ENCODE measurements at places on chromosomes 12 and 14.
A peak's percentile ranks its signal among the peaks of the same experiment; 100 is the strongest.

- DNase-seq: no peak
Observed at GRCh38 chr12:85441741-85442140, 161.7 kb downstream of the ALX1 start.

- DNase-seq: no peak
Observed at GRCh38 chr12:12896260-12896659, 4.9 kb downstream of the GPRC5A start.

DNA sequence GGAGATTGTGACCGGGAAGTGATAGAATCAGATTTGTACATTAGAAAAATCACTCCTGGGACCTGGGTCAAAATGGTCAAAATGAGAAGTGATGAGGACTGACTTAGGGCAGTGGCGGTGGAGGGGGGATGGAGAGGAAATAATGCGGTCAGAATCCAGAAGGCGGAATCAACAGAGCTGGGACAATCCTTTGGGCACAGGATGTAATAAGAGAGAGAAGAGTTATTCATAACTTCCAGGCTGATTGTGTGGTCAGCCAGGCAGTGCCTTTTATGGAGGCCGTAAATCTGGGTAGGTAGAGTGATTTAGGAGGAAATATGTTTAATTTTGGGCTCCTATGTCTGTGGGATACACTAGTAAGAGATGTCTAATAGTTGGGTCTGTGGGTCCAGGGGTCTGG is 21.6 kb downstream of the FBXL14 start:
- no peak for DNase-seq

GRCh38 chr12:44286821-44287505 is 451.1 kb downstream of the TMEM117 start:
- no peak for DNase-seq

GRCh38 chr14:90573385-90574105 is 176.7 kb downstream of the CALM1 start:
- DNase-seq: no peak

DNA sequence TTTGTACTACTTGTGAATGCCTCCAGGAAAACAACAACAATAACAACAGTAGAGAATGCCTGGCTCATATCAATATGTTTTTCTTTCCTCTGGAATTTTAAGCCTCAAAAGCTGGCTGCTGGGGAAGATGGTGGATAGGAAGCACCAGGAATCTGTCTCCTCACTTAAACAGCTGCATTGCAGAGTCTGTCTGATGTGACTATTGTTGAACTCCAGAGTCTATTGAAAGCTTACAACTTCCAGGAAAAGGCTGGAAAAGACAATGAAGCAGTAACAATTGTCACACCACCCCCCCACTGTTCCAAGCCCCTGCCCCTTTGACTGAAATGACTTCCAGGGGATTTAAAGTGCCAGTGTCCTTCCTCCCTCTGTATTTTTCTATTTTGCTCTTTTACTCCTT is 309.7 kb downstream of the BMP4 start:
- DNase-seq: no peak

DNA sequence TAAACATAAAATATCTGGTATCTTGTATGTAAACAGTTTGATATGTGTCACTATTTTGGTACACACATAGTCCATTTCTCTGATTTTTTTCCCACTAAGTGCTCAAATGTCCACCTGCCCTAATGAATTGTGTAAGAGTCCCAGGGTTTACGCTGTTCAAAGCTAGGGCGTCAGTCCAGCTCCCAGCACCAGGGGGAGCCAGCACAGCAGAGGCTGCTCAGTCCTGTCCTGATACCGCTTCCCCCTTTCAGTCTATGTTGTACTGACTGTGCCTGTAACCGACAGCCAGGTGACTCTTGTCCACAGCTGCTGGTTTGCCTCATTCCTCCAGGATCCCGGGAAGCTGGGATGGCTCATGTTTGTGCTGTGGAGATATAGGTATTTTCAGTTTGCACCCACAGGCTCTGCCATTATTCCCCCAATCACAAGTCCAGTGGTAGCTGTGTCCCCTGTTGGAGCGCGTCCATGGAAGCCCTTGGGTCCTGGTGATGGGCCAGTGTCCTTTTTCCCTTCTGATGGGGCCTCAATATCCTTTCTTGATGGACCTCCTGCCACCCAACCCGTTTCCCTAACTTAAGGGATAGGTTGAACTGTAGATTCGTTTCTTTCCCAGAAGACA is 242.0 kb downstream of the NEDD1 start:
- peak; percentile 14 for DNase-seq

- no peak for DNase-seq
Observed at GRCh38 chr14:47626151-47627035, 49.0 kb downstream of the MDGA2 start.

- no peak for DNase-seq
Observed at GRCh38 chr12:117064596-117064995, 34.6 kb downstream of the TESC start.

- DNase-seq: peak; percentile 31
Observed at GRCh38 chr12:14960548-14961465, 594 bp downstream of the ARHGDIB start.

DNA sequence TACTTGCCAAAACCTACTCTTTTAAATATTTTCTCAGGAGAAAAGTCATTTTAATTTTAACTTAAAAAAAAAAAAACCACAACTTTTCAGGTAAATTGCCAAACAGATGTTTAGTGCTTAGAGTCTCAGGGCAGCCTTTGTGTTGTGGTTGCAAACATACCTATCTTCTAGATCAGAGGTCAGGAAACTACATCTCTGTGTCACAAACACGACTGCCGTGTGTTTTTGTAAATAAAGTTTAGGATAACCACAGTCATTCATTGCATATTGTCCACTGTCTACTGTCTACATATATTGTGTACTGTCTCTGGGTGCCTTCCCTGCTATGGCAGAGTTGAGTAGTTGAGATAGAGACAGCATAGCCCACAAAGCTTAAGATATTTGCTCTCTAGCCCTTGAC is 48.9 kb downstream of the DYRK2 start:
- DNase-seq: no peak

- no peak for DNase-seq
Observed at GRCh38 chr14:75615200-75615599, 36.8 kb downstream of the FLVCR2 start.

- DNase-seq: no peak
Observed at GRCh38 chr14:52155651-52156213, 86.9 kb upstream of the NID2 start.

DNA sequence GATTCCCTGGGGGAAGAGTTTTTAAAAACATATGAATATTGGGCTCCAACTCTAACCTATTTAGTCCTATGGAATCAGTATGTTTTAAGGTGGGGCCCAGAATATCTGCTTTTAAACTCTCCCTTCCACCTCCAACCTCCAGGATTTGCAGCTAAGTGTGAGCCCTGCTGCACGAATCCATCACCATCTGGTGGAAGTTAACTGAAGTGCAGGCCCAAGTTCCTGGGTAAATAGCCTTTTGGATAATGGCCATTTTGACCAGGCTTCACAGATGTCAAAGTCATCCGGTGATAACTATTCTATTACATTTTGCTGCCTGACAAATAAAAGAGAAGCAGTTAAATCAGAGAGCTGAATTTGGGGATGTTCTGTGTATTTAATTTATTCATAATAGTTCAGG is 58.1 kb upstream of the RMST start:
- no peak for DNase-seq

DNA sequence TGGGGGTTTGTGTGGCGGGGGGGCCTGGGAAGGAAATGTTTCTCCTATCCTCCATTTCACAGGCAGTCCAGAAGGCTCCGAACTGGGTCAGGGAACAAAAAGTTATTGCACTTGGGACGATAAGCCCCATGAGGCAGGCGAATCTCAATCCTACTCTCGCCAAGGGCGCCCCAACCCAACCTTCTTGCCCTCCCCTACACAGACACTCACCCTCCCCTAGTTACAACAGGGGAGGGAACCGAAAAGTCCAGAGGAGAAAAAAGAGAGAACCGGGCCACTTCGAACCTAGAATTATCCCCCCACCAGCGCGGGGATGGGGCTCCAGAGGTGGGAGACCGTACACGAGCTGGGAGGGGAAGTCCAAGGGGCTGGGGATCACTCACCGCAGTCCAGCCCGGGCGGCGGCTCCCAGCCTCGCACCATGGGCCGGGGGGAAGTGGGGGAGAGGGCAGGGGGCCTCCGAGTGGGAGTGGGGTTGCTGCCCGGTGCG is 357 bp downstream of the HOMEZ start:
- DNase-seq: no peak

GRCh38 chr12:41418586-41418985 is 230.5 kb downstream of the PDZRN4 start:
- no peak for DNase-seq

GRCh38 chr12:106082216-106083175 is 56.3 kb downstream of the NUAK1 start:
- DNase-seq: no peak

DNA sequence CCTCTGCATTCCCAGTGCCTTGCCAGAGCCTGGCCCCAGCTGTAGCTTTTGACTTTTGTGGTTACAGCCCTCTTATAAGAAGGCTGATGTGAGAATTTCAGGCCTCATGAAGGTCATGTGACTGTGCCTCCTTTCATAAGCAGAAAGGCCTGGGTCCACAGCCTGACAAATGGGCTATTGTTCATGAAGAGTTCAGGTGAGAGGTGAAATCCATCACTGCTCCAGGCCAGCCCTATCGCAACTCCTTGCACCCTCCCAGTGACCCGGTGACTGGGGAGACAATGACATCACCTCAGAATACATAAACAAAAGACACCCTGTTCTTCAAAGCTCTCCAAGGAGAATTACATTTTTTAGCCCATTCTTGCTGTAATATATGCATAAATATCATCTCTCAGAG is 321.5 kb downstream of the PCNX1 start:
- no peak for DNase-seq

DNA sequence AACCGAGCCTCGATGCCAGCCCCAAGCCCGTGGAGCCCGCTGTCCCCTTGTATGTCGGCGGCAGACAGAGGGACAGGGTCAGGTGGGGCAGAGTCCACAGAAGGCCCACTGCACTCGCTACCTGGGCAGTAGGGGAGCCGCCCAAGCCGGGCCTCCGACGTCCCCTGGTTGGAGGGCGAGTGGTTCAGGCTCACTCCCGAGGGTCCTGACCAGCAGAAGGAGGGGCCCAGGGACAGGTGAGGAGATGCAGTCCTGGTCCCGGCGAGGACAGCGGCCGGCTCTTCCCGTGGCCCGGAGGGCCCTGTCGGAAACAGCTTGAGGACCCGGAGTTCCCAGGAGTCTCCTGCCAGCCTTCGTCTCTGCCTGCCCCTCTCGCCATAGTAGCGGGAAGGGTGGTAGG is 216.7 kb upstream of the SFSWAP start:
- no peak for DNase-seq

- DNase-seq: no peak
Observed at GRCh38 chr12:117742721-117743120, 226.1 kb downstream of the KSR2 start.

GRCh38 chr14:105337966-105338741 is 23.6 kb downstream of the PACS2 start:
- no peak for DNase-seq

GRCh38 chr12:44628180-44628579 is 247.9 kb downstream of the NELL2 start:
- DNase-seq: no peak

DNA sequence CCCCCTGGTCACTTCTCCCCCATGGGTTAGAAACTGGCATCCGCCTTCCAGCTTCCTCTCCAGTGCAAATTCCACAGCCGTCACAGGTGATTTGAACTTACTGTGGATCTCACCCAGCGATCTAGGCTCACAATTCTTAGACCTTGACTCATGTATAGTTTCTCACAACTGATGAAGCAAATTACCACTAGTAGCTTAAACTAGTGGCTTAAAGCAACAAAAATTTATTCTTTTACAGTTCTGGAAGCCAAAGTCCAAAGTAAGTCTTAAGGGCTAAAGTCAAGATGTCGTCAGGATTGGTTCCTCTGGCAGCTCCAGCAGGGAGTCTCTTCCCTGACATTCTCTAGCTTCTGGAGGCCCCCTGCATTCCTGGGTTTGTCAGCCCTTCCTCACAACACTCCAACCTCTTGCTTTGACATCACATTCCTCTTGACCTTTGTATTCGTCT is 117.4 kb downstream of the KTN1 start:
- DNase-seq: no peak

- DNase-seq: no peak
Observed at GRCh38 chr14:50067723-50068495, 48.5 kb downstream of the VCPKMT start.

GRCh38 chr14:90844321-90844720 is 28.1 kb upstream of the TTC7B start:
- no peak for DNase-seq

- no peak for DNase-seq
Observed at GRCh38 chr12:51779876-51780275, 68.6 kb downstream of the FIGNL2 start.

DNA sequence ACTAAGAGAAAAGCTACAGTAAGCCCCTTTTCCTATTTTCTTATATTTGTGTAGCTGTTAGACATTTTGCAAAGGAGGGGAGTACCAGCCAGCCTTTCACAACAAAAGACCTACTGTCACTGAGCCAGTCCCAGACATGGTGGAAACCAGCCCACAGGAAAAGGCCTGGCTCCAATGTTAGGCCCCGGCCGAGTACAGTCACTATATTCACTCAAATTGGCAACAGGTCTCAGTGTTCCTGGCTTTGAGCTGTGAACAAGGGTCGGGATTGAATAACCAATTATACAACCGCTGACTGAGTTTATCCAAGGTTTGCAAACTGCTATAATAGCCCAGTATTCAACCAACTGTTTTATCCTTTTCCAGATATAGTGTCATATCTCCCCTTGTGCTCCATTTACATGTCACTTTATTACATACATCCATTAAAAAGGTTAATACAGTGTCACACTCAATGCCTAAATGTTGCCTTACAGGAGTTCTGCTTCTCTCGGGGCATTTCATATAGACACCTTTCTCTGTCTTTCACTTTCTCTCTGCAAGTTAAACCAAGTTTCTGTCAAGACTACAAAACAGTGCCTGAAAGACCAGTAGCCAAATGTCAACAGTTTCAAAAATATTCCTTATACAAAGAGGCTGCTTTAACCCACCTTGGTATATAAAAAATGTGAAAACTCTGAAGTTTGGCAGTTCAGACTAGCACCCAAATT is 178.1 kb downstream of the SOX5 start:
- no peak for DNase-seq

- DNase-seq: no peak
Observed at GRCh38 chr14:63486738-63487137, 56.4 kb downstream of the PPP2R5E start.

DNA sequence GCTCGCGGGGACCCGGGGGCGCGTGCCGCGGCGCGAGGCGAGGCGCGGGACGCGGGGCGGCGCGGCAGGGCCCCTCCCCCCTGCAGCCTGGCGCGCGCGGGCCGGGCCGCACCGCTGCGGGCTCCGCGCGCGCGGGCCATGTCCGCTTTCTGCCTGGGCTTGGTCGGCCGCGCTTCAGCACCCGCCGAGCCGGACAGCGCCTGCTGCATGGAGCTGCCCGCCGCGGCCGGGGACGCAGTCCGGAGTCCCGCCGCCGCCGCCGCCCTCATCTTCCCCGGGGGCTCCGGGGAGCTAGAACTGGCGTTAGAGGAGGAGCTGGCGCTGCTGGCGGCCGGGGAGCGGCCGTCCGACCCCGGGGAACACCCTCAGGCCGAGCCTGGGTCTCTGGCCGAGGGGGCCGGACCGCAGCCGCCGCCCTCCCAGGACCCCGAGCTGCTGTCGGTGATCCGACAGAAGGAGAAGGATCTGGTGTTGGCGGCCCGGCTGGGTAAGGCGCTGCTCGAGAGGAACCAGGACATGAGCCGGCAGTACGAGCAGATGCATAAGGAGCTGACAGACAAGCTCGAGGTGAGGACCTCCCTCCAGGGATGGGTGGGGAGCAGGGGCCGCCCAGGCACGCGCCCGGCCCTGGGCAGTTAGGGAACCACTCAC is 820 bp downstream of the BICDL1 start:
- peak; percentile 57 for DNase-seq

- DNase-seq: no peak
Observed at GRCh38 chr14:27078191-27078590, 480.4 kb upstream of the NOVA1 start.

All from activated T-cell treated with anti-CD3 and anti-CD28 coated beads for 1 hour (primary cell).